ENCODE measurements at places on chromosomes 2 and 18.

DNA sequence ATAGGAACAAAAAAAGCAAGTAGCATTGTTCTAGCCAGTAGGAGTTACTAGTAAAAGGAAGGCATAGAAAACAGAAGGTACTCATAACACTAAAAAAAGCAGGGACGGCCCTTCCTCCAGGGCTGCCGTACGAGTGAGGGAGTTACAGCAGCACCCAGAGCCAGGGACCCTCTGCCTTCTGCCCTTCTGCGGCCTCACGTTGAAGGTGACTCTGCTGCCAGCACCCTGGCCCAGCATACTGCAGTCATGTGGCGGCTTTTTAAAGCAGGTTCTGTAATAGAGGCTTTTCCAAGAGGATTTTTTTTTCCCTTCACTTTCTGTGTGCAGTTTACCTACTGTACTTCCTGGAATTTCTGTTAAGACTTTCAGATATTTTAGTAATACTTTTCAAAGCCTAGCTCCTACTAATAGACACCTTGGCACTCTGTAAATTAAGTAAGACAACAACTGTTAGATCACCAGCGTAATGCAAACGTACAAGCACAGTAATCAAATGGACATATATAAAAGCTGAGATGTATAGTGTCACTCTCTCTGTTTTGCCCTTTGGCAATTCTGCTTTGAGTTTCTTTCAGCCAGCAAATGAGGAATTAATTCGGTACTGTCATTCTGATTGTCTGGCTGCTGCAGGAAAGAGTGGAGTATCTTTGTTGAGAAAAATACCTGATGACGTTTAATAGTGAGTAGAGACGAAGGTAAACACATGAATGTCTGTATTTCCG, 161.5 kb downstream of the PTGR3 start:
- no peak for DNase-seq

DNA sequence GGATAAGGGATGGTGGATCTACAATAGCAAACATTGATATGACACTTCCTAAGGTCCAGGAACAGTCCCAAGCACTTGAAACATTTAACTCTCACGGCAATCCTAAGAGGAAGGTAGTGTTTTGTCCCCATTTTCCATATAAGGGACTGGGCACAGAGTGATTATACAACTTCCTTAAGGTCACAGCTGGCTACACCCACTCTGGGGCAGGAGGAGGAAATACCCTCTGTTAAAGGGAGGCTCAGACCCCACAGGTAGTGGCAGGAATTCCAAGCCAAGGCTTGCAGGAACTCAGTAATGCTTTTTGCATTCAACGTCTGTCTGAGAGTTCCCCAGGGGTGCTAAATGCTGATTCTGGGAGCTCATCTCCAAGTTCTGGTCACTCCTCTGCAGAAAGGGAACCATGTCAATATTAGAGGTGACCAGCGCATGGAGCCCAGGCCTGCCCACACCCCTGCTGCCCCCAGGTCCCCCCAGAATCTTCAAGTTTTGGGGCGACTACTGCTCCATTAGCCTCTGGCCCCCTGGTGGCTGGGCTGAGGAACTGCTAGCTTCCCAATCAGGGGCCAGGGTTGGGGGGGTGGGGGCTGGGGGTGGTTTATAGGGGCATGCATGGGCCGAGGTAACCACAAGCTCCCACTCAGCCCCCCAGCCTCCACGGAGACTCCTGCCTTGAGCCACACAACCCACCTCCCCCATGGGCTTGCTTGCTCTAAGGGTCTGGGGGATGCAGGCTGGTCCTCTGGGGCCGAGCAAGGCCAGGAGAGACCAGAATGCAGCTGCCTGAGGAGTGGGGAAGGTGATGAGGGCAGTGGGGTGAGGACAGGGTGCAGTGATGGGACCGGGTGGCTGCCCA, 11.1 kb downstream of the OBSL1 start:
- DNase-seq, result no peak

- DNase-seq, result no peak
Measured at GRCh38 chr18:55334875-55335274, 253.1 kb downstream of the TCF4 start.

GRCh38 chr2:236684504-236685256, 115.1 kb downstream of the ACKR3 start:
- no peak for DNase-seq

GRCh38 chr2:233480490-233481202, 85.9 kb downstream of the USP40 start:
- DNase-seq, result no peak

- no peak for DNase-seq
Measured at GRCh38 chr2:31131871-31132270, 6.4 kb downstream of the GALNT14 start.

DNA sequence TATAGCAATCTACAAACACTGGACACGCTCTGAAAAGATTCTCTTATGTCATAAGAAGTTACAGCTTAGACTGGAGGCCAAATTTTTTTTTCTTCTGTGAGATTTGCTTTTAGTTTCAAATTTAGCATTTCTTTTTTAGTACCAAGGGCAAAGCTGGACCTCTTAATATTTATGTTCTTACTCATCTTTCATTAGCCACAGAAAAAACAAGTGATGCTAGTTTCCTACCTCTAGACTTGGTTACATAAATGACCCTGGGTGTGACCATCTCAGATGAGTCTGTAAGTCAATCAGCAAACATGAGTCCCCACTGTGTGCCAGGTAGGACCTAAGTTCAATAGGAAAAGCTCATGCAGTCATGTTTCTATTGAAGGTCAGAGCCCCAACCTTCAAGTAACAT, 94.4 kb downstream of the MEP1B start:
- no peak for DNase-seq

Measured in activated CD4-positive, alpha-beta T cell treated with anti-CD3 and anti-CD28 coated beads for 4 hours (primary cell).